ENCODE measurements at places on chromosomes 12 and 14.

DNA sequence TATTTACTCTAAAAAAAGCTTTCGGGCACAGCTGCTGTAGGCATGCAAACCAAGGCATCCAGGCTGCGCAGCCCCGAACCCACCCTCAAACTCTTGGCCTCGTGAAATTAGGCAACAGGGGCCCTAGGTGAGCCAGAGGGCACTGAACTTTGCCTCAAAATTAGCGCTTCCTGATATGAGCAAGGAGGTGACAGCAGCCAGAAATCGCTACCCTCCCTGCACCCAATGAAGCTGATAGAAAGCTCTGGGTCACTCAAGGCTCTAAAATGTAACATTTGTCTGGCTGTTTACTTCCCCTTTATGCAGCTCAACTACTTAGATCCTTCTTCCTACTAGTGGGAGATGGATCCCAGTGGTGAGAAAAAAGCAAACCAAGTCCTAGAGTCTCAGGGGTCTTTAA is 61.8 kb downstream of the PITPNM2 start:
- DNase-seq = no peak

- DNase-seq = no peak
Observed at GRCh38 chr14:105818712-105819005, 292.3 kb downstream of the TMEM121 start.

GRCh38 chr12:21248679-21249078 is 86.0 kb downstream of the SLCO1A2 start:
- no peak for DNase-seq

GRCh38 chr14:32508281-32508680 is 179.2 kb downstream of the AKAP6 start:
- no peak for DNase-seq

DNA sequence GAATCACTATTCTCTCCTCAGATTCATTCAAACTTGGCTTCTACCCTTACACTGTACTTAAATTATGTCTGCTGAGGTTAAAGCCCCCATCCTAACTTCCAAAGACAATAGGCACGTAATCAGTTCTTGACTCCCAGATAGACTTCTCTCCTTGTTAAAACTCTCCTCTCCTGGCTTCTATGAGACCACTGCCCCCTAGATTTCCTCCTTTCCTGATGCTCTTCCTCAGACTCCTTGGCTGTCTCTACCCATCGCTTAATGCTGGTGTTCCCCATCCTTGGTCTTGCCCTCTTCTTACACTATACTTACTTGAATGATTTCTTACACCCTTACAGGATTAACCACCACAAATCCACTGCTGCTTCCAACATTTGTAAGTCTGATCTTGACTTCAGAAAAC is 32.8 kb downstream of the TC2N start:
- DNase-seq = no peak

DNA sequence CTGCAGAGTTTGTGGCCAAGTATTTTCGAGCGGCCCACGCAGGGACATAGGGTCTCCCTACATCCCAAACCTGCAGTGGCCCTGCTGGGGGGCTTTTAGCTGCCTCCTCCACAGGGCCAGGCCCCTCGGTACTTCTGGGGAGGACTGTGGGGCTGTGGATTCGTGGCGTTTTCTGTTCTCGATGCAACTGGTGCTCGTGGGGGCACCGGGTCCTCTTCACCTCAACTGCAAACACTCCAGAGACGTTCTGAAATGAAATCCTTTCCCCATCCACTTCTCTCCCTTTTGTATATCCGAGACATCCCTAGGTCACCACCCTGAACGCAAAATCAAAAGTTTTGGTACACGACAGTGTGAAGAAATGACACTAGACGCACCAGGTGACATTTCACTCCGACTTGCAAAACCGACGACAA is 2.3 kb downstream of the RFX4 start:
- DNase-seq = no peak

- no peak for DNase-seq
Observed at GRCh38 chr12:41277100-41277945, 89.2 kb downstream of the PDZRN4 start.

GRCh38 chr14:100678469-100678828 is 48.2 kb upstream of the DLK1 start:
- no peak for DNase-seq

GRCh38 chr12:49827401-49828099 is 663 bp downstream of the NCKAP5L start:
- DNase-seq = no peak

GRCh38 chr14:34065690-34066391 is 115.0 kb upstream of the EGLN3 start:
- no peak for DNase-seq

DNA sequence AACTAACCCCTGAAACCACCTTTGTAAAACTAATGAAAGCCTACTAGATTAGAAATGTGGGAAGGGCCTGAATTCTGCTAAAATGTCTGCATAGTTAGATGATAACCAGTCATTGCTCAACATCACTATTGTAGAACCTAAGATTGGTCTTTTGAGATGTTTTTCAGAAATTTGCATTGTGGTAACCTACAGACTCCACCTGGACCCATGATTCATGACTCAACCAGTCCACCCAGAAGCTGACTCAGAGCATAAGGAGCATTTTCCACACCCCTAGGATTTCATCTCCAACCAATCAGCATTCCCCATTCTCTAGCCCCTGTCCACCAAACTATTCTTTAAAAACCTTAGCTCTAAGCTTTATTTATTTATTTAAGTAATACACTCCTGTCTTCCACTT is 30.4 kb upstream of the CHGA start:
- DNase-seq = no peak

GRCh38 chr12:31589598-31589903 is 1.4 kb downstream of the DENND5B start:
- no peak for DNase-seq
